ENCODE measurements at places on chromosomes 11 and 22.

GRCh38 chr22:45124176-45124847 is 39.4 kb upstream of the NUP50 start:
- DNase-seq = no peak

- DNase-seq = no peak
These were observed 104.8 kb downstream of the NECTIN1 start for GRCh38 chr11:119624102-119624615.

GRCh38 chr11:15826826-15827225 is 529.5 kb downstream of the SOX6 start:
- no peak for DNase-seq

DNA sequence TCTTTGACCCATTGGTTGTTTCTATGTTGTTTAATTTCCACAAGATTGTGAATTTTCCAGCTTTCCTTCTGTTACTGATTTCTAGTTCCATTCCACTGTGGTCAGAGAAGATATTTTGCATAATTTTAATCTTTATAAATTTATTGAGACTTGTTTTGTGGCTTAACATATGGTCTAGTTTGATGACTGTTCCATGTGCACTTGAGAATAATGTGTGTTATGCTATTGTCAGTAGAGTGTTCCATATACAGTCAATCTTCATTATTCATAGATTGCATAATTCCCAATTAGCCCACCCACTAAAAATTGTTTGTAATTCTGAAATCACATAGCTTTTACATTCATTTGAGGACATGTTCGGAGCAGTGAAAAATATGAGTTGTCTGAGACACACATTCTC is 346.1 kb upstream of the DDI1 start:
- DNase-seq = no peak

DNA sequence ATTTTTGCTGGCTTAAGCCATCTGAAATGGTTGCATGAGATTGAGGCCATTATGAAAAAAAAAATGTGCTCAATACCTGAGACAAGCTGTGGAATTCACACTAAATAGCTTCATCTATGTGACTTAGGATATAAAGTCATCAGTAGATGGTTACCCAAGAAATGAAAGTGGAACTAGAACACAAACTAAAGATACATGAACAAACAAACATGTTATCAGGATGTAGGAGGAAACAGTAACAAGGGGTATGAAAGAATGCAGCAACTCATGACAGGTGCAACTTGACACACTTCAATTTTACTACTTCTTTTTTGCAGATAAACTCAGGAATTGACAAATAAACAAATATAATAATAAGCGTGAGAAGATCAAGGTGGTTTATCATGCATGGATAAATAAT is 155.0 kb downstream of the WT1 start:
- DNase-seq = no peak

DNA sequence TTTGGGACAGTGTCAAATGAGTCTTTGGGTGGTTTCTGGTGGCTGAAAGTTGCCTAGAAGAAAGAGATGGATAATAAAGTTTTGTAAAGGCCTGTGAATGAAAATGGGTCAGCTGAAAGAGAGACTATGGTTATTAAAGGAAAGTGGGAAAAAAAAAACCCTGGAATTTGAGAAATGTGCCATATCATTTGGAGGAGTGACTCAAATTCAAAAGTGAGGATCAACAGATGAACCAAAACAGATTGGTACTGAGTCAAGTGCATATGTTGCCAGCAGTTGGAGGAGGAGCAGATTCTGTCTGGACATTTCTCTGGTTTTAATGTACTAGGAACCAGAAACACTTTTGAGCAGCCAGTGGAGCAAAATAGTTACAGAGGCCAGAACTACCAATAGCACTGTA is 339.8 kb downstream of the KCNA4 start:
- no peak for DNase-seq

GRCh38 chr11:44613153-44613552 is 47.7 kb downstream of the CD82 start:
- DNase-seq = no peak

GRCh38 chr22:44604455-44604854 is 97.5 kb upstream of the PRR5 start:
- no peak for DNase-seq

DNA sequence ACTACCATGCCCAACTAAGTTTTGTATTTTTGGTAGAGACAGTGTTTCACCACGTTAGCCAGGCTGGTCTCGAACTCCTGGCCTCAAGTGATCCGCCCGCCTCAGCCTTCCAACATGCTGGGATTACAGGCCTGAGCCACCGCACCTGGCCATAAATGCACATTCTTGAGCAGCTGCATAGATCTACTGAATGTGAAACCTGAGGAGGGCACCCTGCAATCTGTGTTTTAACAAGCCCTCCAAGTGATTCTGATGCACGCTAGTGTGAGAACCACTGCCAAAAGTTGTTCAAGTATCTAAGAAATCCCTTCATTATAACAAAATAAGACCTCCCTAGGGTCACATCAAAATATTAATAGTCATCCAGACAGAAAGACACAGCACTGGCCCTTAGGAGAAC is 89.3 kb downstream of the RDX start:
- DNase-seq = no peak

DNA sequence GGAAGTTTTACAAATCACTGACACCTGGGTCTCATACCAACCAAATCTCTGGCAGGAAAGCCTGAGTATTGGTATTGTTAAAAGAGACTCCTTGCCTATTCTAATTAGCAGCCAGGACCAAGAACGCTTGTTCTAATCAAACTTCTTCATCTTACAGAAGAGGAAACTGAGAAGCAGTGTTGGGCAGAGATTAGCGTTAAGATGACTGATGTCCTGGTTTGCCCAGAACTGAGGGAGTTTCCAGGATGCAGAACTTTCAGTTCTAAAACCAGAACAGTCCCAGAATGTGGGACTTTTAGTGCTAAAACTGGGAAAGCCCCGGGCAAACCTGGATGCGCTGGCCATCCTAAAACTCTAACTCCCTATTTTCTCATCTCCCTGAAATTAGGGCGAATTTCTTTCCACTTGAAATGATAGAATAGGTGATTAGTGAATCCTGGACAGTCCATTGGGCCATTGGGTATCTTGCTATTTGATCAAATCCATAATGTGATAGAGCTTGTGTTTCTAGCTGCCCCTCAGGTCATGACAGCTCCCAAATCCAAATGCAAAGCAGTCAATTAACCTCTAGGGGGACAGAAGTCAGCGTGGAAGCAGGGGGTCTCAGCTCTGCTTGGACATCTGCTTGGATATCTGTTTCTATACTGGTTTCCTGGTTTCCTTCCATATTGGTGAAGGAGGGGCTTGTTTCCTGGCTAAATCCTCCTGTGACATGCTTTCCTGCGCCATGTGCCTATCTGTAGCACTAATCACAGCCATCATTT is 16.0 kb upstream of the TMPRSS13 start:
- DNase-seq = no peak

DNA sequence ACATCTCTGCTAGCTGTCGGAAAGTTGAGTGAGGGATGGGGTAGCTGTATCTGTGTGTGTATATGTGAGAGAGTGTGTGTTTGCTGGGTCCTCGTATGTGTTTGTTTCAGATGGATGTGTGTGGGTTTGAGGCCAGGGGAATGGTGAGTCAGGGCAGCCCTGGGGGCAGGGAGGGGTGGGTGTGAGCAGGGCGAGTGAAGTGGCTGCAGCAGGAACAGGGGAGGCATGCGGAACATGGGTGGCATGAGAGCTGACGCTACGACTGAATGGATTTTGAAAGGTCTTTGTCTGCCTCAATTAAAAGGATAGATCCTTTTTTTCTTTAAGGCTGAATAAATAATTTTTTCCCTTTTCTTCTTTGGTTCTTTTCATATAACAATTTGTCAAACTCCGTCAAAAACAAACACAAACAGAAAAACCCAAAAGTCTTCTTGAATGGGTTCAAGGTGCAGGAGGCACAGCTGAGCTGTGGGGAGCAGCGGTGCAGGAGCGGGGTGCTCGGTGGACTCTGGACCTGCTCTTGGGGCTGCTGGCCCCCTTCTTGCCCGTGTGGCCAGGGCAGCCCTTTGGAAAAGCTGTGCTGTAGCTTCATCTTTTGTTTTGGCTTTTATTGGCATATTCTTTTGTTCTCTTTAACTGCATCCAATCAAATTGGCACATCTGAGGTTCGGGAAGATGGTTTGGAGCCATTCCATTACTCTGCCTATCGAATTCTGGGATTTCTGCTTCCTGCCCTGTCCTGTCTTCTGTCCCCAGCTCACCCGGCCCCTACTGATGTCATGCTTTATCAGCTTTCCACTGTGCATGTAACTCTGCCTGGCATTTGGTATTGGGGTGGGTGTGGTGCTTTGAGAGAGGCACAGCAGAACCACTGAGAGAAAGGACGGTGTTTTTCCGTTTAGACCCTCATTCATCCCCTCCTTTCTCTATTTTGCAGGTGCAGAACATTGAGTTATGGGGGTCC is 80.1 kb downstream of the ADAMTS15 start:
- peak; percentile 82 for DNase-seq

DNA sequence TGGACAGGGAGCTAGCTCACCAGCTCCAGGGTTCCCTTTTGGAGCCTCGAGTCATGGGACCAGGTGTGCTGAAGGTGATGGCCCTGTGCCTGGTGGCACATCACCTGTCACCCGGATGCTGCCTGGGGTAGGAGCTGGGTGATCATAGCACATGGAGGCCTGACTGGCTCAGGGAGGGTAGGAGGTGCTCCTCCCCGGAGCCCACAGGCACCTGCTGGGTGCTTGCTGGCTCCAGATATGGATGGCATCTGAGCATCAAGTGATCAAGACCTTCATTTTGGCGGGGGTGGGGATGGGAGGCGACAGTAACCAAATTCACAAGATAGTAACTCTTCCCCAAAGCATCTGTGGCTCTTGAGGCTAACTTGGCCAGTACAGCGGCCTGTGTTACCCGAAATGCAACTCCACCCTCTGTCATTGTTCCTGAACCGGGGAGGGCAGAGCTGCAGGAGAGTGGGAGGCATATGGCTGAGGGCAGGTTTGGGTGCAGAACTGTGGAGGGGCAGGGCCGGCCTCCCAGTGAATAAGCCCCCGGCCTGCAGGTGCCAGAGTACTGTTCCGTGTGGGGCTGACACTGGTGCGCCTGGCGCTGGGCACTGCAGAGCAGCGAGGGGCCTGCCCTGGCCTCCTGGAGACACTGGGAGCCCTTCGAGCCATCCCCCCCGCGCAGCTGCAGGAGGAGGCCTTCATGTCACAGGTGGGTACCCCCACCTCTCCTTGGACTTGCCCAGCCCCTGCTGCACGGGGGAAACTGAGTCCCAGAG is 4.7 kb downstream of the TBC1D10C start:
- DNase-seq = no peak

GRCh38 chr22:33166206-33166605 is 108.0 kb upstream of the SYN3 start:
- no peak for DNase-seq

DNA sequence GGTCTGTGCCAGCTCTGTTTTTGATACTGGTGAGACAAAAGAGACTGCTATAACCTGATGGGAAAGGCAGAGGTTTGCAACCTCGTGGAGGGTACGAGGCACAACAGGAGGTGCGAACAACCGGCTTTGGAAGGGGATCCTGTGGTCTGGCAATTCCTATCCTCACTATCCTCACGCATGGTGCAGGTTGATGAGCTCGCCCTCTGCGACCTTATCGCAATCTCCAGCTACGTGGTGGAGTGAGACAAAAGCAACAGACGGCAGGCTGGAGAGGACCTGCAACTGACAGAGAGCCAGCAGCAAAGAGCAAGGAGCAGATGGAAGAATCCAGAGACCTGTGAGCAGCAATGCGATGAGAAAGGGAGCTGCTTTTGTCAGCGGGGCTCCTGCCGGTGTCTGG is 47.3 kb upstream of the TSKU start:
- DNase-seq = no peak

- DNase-seq = no peak
These were observed 32.2 kb downstream of the GNB1L start for GRCh38 chr22:19822301-19823117.

GRCh38 chr11:132734217-132734616 is 798.1 kb downstream of the OPCML start:
- peak; percentile 82 for DNase-seq

- DNase-seq = no peak
These were observed 20.1 kb downstream of the CSRP3 start for GRCh38 chr11:19181531-19182261.

- no peak for DNase-seq
These were observed 19.1 kb downstream of the PIK3C2A start for GRCh38 chr11:17188675-17189074.

- peak; percentile 96 for DNase-seq
These were observed 12.1 kb downstream of the ELF5 start for GRCh38 chr11:34501500-34501899.

DNA sequence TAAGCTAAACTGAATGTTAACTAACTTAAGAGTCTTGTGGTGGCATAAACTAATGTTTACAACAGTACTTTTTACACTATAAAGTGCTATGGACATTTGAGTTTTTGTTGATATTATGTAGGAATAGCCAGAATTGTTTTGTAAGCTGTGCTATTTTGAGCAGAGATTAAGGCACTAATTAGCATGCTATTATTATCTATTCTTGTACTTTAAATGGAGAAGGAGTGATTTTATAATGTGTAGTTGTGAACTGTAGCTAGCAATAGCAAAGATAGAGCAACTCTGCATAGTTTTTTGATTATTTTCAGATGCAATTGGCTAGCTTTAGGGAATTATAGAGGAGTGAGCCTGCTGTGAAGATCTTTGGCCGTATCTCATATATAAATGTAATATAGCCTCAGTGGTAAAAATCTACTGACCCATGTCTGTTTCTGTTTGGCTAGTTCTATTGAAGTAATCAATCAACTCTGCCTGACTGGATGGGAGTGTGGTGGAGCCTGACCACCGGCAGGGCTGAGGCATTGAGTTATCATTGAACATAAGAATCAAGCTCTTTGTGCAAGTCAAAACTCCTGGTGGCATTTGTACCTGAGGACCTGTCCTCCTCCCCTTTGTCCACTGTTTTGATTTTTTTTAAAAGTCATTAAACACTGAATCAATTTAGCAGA is 34.3 kb downstream of the NCAM1 start:
- DNase-seq = no peak

DNA sequence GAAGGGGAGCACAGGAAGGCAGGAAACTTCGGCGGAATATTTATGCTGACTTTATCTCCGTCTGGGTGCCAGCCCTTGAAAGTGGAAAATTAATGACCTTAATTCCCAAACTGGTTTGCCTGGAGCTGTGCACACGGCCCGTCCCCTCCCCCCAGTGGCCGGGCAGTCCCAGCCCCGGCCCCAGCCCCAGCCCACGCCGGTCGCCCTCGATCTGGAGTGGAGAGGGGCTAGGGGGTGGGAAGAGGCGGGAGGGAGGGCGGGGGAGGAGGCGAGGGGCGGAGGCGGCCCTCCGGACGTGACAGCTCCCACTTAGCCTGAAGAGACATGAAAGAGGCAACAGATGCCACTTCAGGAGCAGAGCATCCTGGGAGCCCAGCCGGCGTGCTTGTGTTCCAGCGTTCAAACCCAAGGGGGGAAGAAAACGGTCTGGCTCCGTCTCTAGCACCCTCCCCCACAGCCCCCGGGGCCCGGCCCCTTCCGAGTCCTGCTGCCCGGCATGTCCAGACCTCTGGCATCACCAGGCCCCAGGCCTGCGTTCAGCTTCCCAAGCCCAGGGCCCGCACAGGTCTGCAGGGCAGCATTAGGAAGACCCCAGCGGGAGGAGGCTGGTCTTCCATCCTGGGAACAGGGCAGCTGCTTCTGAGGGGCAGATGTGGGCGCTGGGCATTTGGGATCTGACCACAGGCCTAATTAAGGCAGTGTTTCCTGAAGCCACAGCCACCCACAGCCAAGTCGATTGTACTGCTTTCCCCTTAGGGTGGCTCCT is 20.0 kb upstream of the LMO1 start:
- DNase-seq = peak; percentile 5

Data from RPMI7951 (cell line).